ENCODE measurements at places on chromosomes 6 and 20.

- DNase-seq, result no peak
Measured at GRCh38 chr6:64113704-64114103, 478.1 kb downstream of the PHF3 start.

GRCh38 chr6:50271266-50271665, 221.5 kb upstream of the DEFB112 start:
- no peak for DNase-seq

GRCh38 chr6:85675030-85675819, 32.5 kb upstream of the SYNCRIP start:
- DNase-seq, result no peak

DNA sequence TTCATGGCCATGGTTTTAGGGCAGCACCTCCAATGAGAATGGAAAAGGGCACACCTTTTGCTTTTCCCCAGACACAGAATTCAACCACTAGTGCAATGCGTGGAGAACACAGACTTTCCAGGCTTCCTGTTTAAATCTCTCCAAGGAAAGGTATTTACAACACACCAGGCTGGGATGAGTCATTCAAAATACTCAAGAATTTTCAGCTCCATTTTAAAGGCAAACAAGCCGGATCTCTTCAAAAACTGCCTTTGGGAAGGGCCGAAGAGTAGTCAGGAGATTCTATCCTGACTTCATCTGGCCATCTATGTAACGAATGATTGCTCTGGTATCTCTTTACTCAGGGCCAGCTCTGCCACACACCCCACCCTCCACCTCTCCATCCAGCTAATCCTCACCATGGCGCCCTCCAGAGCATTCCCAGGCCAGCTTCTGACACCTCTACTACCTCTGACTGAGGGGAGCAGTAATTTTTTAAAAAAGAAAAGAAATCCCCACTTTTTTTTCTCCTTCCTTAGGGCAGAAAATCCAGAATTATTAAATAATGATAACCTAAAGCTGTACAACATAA, 254.6 kb downstream of the LY86 start:
- DNase-seq, result no peak

- DNase-seq, result no peak
Measured at GRCh38 chr6:131136021-131136786, 937 bp downstream of the AKAP7 start.

DNA sequence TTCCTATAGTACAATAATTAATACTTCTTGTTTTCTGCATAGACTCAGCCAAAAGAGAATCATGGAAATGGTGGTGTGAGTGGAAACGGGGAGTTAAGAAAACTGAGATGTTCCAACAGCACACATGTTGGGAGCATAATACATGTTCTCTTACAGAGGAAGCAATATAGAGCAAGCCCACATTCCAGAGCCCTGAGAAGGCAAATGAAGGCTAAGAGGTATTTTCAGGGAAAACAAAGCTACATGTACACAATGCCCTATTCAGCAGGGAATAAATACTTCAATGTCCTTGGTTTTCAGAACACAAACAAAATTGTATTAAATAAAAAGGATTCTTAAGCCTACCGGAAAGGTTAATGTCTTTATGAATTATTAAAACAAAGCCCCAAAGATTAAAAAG, 35.1 kb upstream of the SMIM8 start:
- no peak for DNase-seq

GRCh38 chr6:14933183-14933544, 312.7 kb upstream of the JARID2 start:
- DNase-seq, result no peak

GRCh38 chr20:49938173-49939163, 2.3 kb downstream of the RNF114 start:
- DNase-seq, result no peak

DNA sequence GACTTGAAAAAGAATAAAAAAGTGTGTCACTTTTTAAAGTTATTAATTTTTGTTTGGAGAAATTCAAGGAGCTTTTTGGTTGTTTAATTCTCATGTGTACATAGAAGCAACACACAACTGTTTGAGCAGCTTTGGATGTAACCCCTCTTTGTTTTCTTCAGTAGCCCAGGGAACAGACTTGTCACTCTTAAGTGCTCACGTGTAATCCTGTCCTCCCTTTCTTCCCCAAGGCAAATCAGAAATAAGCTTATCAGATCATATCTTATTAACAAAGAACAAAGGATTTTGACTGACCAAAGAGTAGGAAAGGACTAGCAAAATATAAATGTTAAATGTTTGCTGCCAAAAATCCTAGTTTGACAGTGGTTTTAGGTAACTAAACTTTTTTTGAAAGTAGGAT, 7.3 kb upstream of the FLRT3 start:
- DNase-seq, result no peak

DNA sequence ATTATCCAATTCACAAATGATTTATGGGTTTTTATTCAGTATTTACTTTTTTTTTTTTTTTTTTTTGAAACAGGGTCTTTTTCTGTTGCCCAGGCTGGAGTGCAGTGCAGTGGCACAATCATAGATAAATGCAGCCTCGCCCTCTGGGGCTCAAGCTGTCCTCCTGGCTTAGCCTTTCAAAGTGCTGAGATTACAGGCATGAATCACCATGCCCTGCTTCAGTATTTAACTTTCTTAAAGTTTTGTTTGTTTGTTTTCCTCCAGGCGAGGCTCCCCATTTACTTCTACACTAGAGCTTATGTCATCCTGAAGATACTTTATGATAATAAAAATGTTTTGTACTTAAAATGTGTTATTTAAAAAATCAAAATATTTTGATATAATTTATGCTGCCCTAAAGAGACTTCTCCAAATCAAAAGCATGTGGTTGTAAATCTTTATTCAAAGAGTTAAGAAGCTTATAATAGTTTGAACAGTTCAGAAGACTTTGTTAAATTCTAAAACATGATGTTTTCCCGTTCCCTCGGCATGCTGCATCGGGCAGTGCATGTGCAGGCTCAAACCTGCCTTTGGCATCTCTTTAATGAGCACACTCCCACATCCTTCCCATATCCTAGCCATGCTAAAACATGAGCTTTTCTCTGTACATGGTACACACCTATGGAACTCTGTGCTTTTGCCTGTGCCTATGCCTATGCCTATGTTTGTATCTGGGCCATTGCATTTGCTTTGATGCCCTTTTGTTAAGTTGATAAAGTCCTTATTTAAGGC, 11.0 kb downstream of the SMPDL3A start:
- no peak for DNase-seq

- no peak for DNase-seq
Measured at GRCh38 chr20:62494980-62495748, 19.4 kb upstream of the GATA5 start.

- DNase-seq, result no peak
Measured at GRCh38 chr6:85129881-85130280, 320.0 kb upstream of the NT5E start.

- DNase-seq, result no peak
Measured at GRCh38 chr6:141421378-141421777, 711.3 kb upstream of the GJE1 start.

GRCh38 chr20:19121463-19121862, 91.0 kb upstream of the SLC24A3 start:
- DNase-seq, result no peak

GRCh38 chr6:33459226-33459625, 4.8 kb downstream of the ZBTB9 start:
- DNase-seq, result no peak

DNA sequence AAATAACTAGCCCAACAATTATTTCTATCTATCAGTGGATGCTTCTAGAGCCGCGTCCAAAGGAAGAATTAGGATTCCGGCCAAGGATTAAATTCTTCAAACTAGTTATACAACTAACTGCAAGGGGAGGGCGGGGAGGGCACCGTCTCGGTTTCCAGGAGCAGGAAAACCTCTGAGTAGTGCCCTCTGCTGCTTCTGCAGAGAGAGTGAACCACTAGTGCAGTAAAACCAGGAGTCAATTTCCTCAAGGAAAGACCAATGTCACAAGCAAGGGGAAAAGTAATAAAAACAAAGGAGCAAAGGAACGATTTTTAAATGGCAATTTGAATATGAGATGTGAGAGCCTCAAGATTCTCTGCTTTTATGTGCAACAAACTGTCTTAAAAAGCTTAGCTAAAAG, 16.5 kb upstream of the UBE2J1 start:
- no peak for DNase-seq

- DNase-seq, result no peak
Measured at GRCh38 chr6:13248053-13248452, 80.3 kb downstream of the TBC1D7 start.

GRCh38 chr6:145883263-145883662, 68.7 kb upstream of the FBXO30 start:
- DNase-seq, result no peak

DNA sequence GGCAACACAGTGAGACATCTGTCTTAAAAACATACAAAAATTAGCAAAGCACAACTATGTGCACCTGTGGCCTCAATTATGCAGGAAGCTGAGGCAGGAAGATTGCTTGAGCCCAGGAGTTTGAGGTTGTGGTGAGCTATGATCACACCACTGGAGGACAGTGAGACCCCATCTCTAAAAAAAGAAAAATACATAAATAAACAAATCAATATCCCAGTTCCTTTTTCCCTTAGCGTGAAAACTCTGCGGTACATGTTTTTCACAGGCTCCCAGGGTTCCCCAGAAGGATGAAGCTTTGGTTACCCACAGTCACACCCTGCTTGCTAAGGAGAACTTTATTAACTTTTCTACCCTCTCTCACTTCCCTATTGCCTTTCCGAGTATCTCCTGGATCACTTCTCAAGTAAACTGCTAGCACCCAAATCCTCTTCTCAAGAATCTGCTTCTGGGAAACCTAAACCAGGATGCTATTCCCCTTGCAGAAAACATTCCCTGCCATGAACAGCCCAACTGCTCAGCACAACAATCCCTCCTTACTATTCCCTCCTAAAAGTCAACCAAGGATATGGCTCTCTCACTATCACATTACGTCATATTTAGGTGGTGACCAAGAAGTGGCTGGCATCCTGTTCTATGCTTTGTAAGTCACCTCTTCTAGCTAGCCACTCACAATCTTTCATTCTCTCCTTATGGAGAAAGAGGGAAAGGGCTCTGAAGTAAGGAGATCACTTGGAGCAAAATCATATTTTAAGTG, 122.4 kb downstream of the IPCEF1 start:
- DNase-seq, result no peak

GRCh38 chr6:35248965-35249364, 10.6 kb upstream of the ZNF76 start:
- no peak for DNase-seq

DNA sequence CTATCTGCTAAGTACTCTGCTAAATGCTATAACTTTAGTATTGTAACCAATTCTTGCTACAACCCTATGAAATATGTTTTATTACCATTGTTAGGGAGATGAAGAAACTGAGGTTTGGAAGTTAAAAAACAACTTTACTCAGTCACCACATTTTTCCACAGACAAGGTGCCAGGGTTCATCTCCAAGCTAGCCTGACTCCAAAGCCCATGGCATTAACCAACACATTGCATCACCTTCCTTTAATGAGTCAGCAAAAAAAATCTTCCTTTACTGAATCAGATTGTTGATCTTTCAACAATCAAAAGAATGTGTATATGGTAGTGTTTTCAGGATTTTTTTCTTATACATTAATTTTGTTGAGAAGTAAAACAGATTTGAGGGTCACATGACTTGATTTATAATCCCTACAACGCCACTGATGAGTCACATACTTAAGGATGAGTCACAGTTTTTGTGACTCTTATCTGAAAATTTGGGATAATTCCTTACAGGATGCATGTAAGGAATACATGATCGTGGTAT, 41.5 kb downstream of the MAN1A1 start:
- DNase-seq, result no peak

DNA sequence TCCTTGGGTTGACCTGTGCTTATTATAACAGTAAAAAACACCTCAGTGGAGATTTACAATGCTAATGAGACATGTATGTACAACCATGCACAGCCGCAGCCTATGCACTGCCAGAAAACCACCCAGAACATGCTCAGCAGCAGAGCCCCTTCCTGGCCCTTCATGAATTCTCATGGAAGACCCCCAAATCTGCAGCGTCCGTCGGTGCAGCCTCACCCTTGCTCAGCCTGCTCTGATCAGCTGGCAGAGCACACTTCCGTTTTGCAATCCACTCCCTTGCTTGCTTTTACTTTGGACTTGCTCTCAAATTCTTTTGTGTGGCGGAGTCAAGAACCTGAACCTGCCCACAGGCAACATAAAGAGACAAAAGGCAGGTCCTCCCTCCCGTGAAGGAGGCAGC, 378.2 kb upstream of the SULF2 start:
- DNase-seq, result no peak

- DNase-seq, result no peak
Measured at GRCh38 chr6:104632588-104632987, 227.1 kb downstream of the HACE1 start.

- no peak for DNase-seq
Measured at GRCh38 chr6:159594750-159595117, 98.3 kb downstream of the SOD2 start.

GRCh38 chr6:164502833-164503232, 806.6 kb downstream of the C6orf118 start:
- DNase-seq, result no peak

DNA sequence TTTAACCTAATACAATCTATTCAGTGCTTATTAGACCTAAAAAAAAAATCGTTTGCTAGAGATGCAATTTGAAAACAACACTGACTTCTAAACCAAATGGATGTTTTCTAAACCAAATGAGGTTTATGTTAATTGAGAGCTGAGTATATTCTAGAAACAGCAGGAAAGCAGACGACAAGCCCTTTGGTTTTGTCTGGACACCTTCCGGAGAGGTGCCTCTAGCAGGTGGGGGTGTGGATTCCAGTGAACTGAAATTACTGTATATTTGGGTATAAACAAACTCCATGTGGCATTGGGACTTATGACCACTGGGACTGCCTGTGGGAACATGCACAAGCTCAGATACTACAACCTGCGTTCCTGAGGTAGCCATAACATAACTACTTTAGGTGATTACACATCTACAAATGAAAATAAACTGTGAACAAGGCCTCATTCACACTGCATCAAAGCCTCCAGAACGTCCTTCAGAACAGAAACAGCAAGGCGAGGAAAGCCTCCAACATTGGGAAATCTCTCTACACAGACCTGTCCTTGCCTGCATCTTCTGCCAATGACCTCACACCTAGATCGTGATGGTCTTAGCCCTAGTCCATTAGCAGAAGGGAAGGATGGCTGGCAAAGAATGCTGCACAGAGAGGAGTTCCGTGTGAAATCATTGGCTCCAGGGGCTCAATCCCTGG, 206.8 kb upstream of the FOXQ1 start:
- no peak for DNase-seq

GRCh38 chr6:104402572-104402971, 457.1 kb downstream of the HACE1 start:
- no peak for DNase-seq

DNA sequence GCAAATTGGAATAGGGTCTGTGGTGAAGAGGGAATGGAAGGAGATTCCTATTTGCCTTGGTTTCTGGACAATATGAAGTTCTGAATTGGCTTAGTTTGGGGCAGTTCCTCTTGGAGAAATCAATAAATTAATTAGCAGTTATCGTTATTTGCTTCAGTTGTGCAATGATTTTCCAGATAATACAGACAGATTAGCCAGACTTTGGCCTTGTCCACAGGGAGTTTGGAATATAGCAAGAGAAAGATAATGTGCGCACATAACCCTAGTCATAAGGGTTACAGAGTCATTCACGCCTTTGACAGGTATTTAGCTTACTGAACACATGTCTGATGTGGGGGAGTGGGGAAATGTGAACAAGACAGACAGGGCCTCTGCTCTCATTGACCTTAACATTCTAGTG, 1.3 kb downstream of the ATRN start:
- DNase-seq, result no peak

Measured in NCI-H774 (cell line).